ENCODE measurements at places on chromosomes 4 and X. TPM values are rescaled to one million over a fixed set of nuclear protein-coding genes. Genes with fewer than 3 reads are reported as not detected.
A peak's percentile ranks its signal among the peaks of the same experiment; 100 is the strongest.

- DNase-seq: peak; percentile 46
These were observed 4.7 kb upstream of the NKX6-1 start for GRCh38 chr4:84503495-84504437.

DNA sequence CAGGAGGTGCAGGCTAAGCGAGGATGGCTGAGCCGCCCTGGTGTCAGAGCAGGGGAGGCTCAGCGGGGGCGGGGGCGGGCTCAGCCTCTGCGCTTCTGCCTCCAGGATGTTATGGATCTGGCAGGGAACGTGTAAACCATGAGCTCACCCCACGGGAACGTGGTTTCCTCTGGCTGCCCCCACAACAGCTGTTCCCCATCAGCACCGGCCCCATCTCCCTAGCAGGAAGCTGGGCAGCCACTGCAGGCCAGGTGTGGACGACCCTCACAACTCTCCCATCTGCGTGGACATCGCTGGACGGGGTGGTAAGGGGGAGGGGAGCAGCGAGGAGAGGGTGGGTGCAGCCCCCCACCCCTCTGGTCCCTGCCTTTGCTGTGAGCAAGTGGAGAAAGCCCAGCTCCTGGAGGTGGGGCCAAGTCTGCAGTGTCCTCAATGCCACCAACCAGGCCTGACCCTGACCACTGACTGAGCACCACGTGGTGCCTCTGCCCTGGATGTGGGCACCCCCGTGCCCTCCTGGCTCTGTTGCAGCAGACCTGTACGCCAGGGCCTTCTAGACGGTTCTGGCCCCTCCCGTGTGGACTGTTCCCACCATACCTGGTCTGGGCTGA, 28.1 kb upstream of the SPON2 start:
- no peak for DNase-seq

- no peak for DNase-seq
These were observed 22.0 kb downstream of the SMIM14 start for GRCh38 chr4:39616651-39617050.

DNA sequence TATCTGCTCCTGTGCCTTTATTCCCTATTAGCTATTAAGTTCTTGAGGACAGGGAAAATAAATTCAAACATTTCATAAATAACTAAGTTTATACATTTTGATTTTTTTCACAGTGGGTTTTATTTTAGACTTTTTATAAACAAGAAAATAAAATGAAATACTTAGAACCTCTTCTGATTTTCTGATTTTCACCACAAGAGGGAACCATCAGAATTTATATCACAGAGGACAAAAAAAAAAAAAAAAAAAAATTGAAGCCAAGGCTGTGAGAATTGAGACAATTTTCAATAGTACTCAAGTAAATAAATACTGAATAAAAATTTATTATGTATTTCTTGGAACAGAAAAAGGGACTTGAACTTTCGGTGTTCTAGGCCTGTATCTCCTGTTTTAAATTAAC, 288.1 kb downstream of the SH3BGRL start:
- DNase-seq: no peak

DNA sequence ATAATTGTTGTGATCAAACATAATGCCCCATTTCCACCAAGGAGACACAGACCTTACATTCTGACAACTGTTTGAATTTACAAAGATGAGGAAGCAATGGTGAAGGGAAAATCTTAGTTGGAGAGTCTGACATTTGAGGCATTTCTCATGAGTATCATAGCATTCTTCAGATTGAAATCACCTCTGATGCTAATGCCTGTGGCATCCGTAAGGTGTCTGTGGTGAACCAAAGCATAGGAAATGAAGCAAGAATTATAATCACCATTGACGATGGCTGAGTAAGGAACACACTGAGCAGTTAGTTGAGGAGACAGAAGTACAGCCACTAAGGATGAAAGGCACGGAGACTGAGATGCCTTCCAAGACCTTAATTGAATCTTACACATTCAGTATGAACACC, 575.7 kb downstream of the TRIML1 start:
- DNase-seq: no peak

DNA sequence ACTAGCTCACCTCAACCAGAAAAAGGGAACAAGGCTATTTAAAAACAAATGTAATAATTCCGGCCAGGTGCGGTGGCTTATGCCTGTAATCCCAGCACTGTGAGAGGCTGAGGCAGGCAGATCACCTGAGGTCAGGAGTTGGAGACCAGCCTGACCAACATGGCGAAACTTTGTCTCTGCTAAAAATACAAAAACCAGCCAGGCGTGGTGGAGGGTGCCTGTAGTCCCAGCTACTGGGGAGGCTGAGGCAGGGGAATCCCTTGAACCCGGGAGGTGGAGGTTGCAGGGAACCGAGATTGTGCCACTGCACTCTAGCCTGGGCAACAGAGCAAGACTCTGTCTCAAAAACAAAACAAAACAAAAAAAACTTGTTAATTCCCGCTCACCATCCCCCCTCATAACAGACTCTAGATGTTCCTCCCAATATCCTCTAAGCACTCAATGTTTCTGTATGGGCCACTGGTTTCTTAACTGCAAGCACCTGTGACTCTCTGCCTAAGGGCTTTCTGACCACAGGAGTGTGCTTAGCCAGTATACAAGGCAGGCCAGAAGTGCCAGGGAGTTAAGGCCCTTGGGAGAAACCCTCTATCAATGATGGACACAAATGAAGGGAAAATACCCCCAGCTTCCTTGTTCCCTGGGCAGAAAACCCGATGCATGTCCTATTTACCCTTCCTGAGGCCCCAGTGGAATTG, 21.0 kb upstream of the THOC2 start:
- no peak for DNase-seq

DNA sequence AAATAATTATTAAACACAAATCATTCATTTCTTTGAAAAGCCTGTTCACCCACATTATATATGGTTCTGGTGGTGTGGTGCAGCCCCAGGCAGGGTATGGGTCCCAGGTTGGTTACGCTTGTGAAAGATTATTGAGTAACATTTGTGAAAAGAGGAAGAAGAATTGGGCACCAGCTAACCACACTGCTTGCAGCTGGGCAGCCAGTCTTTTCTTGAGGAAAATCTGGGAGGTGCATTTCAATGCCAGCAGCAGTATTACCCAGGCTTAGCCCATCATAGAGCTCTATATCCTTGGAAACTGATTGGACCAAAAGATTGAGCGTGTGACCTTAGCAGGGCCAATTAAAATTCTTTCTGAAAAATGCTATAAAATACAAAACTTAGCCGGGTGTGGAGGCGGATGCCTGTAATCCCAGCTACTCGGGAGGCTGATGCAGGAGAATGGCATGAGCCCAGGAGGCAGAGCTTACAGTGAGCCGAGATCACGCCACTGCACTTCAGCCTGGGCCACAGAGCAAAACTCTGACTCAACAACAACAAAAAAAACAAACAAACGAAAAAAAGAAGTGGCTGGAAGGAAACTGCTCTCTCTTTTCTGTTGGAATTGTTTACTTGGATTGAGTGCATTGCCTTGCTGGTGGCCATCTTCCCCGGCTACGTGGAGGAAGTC, 9.7 kb upstream of the PLAC8 start:
- no peak for DNase-seq

DNA sequence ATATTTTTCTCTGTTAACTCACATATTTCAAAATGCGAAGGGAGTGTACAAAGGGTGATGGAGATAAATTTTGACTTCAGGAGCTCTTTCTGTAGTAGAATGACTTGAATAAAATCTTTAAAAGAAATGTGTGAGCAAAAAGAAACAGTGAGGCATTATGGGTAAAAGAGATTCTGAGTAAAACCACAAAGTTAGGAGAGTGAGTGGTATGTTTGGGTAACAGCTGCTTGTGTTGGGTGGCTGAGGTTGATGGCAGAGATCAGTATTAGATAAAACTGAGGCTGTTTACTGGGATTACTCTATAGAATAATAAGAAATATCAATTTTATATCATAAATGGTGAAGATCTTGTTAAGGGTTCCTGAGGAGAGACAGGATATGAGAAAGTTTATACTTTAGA, 434.2 kb upstream of the AMOT start:
- no peak for DNase-seq

DNA sequence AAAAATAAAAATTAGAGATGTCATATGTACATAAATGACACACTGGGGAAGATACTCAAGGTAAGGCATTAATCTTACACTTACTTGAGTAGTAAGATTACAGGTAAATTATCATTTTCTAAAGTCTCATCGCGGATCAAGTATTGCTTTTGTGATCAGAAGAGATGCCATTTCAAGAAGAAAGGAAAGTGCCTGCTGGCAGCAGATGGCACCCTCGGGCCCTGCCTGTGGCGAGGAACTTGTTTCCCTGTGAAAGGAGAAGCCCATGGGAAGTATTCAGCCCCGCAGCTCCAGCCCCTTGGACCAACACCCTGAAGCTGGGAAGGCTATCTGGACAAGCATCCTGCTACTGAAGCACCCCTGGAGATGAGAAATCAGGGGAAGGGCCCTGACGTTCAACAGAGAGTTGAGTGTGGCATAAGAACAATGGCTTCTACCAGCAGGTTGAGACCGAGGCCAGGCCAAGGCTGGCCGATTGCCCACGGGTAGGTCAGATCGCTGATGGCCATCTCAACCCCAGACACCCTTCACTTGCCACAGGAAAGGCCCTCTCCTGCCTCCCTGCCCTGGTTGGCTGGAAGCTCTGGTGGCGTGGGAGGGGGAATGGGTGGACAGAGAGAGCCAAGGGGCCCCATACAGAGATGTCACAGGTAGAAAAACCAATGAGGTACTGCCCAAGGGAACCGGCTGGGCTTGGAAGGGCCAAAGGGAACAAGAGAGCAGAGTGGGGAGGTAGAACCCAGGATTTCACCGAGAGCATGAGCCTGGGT, 18.8 kb upstream of the MXD4 start:
- DNase-seq: no peak

- DNase-seq: no peak
These were observed 235.9 kb downstream of the RPA4 start for GRCh38 chrX:97119474-97120109.

Gene PAPSS1
- 126 TPM for total RNA-seq

Gene STAG2
- total RNA-seq: 84.3 TPM

Gene TMEM33
- total RNA-seq: 51.6 TPM

Data from HepG2 (cell line).